ENCODE measurements at places on chromosomes 2 and 18.
A peak's percentile ranks its signal among the peaks of the same experiment; 100 is the strongest.

- no peak for DNase-seq
Measured at GRCh38 chr2:189841019-189841418, 56.8 kb downstream of the PMS1 start.

GRCh38 chr2:238843476-238843875 is 4.4 kb upstream of the TWIST2 start:
- no peak for DNase-seq

GRCh38 chr2:66318009-66318561 is 116.8 kb upstream of the MEIS1 start:
- peak; percentile 71 for DNase-seq

DNA sequence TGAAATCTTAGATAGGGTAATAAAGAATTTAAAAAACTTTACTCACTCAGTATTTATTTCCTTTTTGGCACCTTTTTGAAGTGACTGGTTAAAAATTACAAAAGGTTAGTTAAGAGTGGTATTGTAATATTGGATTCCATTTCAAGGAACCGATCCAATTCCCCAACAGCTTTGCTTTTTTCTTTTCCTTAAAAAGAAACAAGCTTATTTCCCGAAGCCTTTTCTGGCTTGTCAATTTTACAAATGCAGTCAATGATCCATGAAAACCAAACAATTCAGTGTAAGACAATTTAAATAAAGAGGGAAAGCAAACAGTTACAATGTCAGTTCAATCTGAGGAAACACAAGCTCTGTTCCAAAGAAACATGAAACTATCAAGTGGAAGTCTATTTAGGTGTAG is 200.2 kb downstream of the RIT2 start:
- DNase-seq, result no peak

DNA sequence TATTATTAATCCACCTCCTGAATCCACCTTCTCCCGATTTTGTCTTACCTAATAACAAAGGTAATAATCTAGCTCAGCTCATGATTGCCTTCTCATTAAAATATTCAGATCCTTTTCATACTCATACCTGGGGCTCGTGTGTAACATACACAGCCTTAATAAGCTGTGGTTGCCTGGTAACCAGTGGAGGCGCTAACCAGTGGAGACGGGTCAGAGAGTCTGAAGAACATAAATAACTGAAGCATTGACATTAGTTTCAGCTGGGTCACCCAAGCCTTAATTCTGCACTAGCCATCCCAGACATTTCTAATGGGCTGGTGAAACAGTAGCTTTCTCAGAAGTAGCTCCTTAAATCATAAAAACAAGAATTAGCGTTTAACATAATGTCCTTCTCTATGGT is 14.8 kb upstream of the DTNA start:
- DNase-seq, result no peak

DNA sequence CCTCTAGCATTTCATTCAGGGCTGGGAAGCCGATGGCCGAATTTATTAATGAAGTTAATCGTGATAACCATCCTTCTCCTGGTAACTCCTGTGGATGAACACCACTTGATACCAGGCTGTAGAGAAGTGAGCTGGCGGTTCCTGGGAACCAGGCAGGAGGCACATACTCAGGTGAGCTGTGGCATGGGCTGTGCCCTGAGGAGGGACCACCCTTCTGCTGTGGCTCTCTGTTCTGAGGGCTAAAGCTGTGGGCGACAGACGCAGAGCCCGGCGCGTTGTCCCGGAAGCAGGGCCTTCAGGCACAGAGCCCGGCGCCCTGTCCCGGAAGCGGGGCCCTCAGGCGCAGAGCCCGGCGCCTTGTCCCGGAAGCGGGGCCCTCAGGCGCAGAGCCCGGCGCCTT is 462.3 kb upstream of the SALL3 start:
- DNase-seq, result no peak

GRCh38 chr18:79857082-79857671 is 59.4 kb downstream of the KCNG2 start:
- peak; percentile 12 for DNase-seq

All from SK-N-MC (cell line).